ENCODE measurements at places on chromosomes 1 and 21.

DNA sequence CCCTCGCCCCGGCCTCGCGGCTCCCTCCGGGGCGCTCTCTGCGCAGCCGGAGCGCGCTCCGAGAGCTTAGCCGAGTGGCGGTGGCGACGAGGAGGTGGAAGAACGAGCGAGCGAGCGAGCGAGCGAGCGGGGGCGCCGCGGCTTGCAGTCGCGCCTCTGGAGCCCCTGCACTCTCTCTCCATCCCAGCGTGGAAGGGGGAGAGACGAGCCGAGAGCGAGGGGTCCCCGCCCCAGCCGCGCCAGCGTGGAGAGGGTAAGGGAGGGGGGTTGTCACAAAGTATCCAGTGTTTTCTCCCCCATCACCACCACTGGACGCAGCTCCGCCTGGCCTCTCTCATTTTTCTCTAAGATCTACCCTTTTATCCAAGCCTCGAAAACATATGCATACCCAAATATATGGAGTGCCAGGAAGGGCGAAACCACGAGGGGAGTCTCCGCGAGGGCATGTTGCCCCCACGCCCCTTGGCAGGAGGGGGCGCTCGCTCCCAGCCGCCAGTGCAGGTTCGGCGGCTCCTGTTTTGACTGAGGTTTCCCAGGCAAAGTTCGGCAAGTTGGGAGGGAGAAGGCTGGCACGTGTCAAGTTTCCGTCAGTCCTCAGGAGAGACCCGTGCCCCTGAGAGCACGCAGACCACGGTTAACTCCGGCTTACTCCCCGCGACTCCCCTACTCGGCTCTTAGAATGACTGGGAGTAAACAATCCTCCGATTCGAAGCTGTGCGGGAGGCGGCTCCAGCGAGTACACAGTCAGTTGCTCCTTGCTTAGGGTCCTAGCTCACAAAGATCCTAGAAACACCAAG lies 569 bp upstream of the DAB1 start:
- no peak for DNase-seq

GRCh38 chr1:110606657-110607535 lies 738 bp upstream of the KCNA2 start:
- DNase-seq, result no peak

DNA sequence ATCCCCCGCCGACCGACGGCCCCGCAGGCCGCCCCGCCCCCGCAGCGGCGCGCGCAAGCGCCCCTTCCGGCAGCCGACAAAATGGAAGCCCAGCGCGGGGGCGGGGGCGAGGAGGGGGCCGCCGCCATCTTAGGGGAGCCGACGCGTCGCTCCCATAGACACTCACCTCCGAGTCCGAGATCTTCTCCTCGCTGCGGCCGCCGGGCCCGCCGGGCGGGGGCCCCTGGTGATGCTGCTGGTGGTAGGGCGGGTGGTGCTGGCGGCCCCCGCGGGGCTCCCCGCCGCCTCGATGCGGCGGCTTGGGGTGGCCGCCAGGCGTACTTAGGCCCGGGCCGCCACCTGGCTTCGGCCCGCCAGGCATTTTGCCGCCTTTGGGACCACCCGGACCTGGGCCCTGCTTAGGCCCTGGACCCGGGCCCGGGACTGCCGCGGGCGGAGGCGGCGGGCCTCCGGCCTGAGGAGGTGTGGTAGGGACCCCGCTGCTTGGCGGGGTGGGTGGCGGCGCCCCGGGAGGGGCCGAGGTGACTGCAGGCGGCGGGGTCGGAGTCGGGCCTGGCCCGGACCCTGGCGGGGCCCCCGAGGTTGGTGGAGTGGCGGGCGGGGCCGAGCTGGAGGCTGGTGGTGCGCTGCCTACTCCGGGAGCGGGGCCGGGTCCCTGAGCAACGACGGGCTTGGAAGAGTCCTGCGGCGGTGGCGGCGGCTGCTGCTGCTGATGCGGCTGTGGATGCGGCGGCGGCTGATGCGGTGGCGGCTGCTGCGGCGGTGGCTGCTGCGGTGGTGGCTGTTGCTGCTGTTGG lies 691 bp downstream of the SFPQ start:
- no peak for DNase-seq

- DNase-seq, result no peak
These were observed 2.1 kb downstream of the ITGB2 start for GRCh38 chr21:44918581-44919033.

DNA sequence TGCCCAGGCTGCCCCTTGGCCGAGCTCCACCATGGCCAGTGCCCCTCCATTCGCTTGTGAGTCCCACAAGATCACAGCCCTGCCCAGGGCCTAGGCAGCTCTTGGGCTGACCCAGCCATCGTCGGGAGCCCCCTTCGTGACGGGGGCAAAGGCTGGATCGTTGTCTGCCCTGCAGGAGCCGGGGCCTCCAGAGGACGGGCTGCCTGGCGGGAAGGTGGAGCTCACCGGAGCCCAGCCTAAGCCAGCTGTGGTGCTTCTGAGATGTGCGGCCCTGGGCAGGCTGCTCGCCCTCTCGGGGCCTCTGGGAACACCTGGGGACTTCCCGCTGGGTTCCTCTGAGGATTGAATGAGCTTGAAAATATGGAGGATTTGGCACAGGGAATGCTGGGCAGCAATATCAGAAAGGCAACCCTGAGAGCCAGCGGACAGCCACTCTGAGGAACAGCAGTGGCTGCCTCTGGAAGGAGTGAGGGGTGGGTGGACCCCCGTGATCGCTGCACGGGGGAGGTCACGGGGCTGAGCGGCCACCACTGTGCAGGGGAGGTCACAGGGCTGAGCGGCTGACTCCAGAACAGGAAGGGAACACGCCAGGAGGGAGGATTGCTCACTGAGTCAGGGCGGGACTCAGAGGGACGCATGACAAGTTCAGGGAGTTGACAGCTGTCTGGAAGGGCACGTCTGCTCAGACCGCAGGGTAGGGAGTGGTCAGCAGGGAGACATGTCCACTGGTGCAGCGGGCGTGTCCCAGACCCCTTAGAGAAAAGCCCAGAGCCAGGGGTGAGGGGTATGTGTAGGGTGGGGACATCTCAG lies 19.3 kb downstream of the TP73 start:
- DNase-seq, result no peak

GRCh38 chr1:237115035-237115434 lies 73.1 kb downstream of the RYR2 start:
- DNase-seq, result no peak

GRCh38 chr21:34197561-34197960 lies 124.2 kb downstream of the MRPS6 start:
- no peak for DNase-seq

DNA sequence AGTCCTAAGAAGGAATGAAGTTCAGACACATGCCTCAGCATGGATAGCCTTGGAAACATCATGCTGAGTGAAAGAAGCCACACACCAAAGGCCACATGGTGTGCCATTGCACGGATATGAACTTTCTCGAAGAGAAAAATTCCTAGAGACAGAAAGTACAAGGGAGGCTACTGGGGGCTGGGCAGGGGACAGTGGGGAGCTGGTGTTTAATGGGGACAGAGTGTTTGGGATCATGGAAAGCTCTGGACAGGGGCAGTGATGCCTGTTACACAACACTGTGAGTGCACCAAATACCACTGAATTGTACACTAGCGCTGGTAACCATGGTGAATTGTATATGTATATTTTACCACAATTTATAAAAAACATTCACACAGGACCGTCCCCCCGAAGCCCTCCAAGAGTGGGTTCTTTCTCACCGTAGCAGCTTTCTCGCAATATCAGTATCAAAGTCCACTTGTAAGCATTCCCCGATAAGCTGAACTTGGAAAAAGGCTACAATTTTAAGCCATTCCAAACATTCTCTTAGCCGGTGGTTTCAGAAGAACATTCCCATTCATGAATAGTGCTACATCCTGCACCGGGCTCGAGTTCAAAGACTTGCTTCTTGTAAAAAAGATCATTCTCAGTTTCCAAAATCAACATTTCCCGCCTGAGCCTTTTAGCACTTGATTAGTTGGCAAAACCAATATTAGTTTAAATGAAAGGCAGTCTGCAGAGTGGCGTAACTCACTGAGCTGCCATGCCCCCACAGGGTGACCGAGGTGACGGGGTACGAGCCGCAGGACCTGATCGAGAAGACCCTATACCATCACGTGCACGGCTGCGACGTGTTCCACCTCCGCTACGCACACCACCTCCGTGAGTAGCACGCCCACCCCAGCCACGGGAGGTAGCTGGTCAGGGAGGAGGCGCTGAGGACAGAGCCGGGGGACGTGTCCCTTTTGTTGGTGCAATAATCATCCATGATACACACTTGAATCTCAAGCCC lies 31.7 kb downstream of the SIM2 start:
- DNase-seq, result no peak

GRCh38 chr1:208238710-208239472 lies 5.3 kb downstream of the PLXNA2 start:
- DNase-seq, result no peak

DNA sequence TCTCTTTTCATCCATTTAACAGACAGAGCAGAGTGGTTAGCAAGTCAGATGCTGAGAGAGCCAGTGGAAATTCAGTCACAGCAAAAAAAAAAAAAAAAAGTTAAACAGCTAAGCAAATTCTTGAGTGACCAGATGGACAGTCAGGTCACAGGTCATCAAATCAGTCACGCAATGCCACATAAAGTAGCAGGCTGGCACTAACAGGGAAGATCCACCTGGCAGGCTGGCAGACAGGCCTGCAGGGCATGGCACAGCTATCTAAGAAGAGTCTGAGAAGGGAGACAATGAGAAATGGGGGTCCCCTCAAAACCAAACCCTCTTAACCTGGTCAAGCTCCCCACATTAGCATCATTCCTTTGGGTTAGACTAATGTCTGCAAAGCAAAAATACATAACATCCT lies 371.9 kb downstream of the TTLL7 start:
- no peak for DNase-seq

DNA sequence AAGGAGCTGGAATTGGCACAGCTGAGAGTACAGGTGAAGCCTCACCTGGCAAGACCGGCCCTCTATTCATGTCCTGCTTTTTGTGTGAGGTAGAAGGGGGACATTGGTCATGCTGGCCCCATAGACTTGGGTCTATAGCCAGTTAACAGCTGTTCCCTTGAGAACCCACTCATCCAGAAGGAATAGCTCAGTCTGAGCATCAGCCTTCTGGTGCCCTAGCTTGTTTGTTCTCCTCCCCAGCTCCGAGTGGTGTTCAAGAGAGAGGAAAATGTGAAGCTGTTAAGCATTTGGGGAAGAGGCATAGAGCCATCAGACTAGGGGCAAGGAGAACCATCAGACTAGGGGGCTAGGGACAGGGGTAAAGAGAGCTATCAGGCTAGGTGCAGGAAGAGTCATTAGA lies 290.9 kb downstream of the SIPA1L2 start:
- no peak for DNase-seq

DNA sequence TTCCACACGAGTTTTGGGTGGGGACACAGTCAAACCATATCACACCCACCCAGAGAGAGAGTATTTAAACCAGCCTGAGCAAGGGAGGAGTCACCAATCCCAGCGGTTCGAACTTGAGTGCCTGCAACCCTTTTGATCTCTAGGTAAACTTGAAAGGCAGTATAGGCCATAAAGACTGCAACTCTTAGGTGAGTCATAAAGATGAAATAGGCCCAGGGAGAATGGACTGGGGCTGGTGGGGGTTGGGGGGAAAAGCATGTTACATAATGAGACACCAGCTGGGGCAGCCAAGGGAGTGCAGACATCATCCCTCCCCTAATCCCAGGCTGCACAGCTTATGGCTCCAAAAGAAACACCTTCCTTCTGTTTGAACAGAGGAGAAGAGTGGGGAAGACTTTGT lies 99.8 kb upstream of the LHX8 start:
- DNase-seq, result no peak

DNA sequence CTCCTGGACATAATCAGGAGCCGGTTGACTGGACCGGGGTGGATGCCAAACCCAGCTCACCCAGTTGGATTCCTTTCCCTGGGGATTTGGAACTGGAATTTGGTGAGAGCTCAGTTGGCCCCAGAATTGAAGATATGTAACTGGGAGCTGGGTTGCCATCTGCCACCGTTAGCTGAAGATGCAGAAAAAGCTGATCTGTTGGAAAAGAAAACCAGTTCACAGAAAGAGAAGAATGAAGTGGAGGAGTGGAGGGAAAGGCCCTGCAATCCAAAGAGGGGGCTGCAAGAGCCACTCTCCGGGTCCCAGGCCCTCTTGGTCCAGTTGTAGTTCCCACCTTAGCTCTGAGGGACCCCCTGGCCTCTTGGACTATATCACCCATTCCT lies 16.0 kb downstream of the TEX35 start:
- no peak for DNase-seq

DNA sequence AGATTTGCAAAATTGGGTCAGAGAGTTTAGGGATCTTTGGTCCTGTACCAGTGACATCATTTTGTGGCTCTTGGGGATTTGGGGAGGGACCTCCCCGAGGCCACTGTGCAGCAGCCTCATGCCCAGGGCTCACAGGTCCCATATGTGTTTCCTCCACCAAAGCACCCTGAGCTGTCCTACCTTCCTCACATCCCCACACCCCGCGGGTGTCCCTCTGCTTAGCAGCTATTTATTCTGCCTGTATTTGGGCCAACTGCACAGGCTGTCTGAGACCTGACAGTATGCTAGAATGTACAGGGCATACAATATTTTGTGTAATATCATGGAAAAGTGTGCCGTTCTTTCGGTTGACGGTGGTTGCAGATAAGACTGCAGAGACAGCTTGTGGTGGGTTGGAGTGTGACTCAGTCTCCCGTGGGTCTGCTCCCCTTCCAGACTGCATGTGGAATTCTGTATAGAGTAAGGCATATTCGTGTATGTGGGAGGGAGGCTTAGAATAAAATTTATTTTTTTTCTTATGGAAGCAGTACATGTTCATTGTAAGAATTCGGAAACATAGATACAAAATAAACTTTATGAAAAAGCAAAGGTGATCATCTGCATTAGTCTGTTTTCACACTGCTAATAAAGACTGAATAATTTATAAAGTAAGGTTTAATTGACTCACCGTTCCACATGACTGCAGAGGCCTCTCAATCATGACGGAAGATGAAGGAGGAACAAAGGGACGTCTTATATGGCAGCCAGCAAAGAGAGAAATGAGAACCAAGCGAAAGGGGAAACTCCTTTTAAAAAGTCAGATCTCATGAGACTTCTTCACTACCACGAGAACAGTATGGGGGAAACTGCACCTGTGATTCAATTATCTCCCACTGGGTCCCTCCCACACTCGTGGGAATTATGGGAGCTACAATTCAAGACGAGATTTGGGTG lies 84.4 kb downstream of the ADARB1 start:
- no peak for DNase-seq
